ENCODE measurements at places on chromosomes 1 and 21.

DNA sequence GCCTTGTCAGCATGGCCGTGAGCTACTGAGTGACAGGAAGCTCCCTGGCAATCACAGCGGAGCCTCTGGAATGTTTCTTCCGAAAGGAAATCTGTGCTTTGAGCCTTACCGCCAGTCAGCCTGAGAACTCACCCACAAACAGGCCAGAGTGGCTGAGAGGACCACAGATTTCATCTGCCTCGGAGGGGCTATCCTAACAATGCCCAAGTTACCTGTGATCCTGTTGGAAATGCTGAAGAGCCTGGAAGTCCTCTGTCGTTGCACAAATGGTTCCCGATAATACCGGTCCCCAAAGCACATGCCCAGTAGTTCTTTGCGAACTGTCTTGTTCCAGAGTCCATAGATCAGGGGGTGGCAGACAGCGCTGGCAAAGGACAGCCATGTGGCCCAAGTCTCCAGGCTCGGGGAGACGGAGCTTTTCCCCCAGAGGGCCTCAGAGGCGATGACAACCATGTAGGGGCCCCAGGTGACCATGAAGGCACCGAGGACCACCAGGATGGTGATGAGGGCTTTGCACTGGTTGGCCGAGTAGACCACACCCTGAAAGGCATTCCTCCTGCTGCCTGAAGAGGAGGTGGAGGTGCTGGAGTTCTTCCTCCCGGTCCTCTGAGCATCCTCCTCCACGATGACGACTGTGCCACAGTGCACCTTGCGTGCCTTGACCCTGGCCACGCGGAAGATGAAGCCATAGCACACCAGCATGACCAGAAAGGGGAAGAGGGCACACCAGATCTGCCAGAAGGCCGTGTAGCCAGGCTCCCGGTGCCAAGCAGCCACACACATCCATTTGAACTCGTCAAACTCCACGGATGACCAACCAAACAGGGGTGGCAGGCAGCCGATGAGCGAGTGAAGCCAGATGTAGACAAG, 40.2 kb downstream of the GPR161 start:
- DNase-seq: no peak

DNA sequence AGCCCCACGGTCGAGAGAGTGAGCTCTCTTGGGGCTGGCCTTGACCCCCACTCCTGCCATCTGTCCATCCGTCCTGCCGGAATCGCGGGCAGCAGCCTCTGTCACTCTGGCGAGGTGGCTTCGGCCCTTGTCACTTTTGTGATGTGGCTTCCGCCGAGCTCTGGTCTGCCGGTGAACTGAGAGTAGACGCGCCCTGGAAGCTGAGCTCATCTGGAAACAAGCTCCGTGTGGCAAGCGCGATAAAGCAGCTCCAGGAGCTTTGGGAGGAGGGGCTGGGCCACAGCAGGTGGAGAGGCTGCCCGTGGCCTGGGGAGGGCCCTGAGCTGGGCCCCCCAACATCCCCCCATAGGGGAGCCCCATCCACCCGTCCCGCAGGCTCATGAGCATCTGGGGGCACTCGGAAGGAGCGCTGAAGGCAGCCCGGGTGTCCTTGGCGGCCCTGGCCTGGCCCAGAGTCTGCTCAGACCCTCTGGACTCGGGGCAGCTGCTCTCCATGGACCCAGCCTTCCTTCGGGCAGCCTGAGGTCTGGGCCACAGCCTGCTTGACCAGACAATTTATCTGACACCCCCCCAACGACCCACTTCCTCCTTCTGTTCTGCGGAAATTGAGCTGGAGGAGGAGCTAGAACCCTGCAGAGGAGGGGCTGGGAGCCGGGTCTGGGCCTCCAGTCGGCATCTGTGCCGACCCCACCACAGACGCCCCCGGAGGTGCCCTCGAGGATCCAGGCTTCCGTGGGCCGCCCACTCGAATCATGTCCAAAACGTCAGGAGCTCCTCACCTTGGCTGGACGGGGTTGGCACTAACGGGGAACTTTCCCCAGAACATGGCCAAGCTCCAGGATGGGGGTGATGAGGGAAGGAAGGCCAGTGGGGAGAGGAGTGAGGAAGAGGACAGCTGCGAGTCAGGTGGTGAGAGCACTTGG, 59.1 kb downstream of the SLC19A1 start:
- no peak for DNase-seq

DNA sequence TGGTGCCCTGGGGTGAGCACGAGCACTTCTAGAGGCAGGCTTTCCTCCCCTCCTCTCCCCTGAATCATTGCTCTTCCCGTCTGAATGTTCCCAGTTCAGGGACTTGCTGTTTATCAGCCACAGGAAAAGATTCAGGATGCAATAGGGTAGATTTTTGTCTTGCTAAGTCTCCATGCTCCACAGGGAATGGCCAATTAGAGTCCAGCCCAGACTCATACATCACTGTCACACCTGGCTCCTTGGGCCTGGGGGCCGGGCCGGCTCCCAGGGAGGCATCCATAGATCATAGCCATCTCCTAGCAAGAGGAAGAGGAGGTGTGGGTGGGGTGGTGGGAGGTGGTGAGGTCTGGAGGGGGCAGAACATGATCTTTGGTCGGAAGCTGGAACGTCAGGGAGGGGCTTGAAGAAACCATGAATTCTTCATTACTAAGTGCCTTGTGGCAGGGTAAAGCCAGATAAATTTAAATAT, 83.4 kb downstream of the LRRN2 start:
- no peak for DNase-seq

DNA sequence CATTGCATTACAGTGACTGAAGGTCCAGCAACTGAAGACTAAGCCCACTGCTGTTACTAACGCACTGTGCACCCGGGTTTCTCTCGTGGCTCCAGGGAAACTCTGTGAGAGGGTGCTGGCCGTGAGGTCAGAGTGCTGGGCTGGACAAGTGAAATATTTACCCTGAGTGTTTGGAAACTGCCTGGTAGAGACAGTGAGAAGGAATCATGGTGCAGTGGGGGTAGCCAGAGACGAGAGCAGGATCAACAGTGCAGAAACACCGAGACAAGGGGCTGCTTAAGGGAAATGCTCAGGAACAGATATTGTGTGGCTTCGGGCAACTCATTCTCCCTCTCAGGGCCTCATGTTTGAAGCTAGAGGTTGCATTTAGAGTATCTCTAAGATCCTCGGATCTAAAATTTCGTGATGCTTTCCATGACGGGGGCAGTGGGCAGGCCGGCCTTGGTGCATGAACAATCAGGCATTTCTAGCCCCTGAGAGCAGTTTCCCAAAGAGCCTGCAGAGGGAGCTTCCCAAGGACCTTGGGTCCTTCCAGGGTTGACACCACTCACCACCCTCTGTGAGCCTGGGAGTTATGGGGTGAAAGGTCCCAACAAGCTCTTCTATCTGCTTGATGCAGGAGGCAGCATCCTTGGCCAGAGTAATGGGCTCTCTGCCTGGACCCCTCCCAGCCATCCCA, 9.7 kb downstream of the CD2 start:
- no peak for DNase-seq

DNA sequence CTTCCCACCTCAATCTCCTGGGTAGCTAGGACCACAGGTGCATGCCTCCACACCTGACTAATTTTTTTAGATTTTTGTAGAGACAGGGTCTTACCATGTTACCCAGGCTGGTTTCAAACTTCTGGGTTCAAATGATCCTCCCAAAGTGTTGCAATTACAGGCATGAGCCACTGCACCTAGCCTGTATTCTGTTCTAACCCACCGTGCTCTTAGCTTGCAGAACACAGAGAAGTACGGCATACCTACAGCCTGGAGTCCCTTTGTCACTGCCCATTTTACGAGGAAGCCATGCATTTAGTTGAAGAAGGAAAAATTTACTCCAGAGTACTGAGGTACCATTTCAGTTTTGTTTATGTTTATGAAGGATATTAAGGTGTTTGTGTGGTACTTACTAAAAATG, 29.7 kb upstream of the NEXN start:
- DNase-seq: no peak

DNA sequence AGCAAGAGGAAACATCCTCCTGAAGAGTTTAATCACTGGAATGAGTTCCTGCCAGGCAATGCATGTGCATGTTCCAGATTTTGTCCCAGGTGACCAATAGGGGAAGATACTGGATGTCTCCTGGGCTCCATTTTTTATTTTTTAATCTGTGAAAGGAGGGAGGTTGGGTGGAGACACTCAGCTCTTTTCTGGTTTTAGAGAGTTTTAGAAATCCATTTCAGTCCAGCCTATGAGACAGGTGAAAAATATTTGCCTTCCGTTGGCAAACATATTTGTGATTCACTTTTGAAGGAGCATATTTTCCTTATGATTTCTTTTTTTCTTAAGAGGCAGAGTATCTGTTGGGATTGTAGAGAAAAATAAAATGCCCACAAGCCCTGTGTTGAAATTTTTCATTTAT, 70.7 kb downstream of the ABCA4 start:
- no peak for DNase-seq

- no peak for DNase-seq
Observed at GRCh38 chr1:167738158-167738557, 16.4 kb downstream of the MPZL1 start.

DNA sequence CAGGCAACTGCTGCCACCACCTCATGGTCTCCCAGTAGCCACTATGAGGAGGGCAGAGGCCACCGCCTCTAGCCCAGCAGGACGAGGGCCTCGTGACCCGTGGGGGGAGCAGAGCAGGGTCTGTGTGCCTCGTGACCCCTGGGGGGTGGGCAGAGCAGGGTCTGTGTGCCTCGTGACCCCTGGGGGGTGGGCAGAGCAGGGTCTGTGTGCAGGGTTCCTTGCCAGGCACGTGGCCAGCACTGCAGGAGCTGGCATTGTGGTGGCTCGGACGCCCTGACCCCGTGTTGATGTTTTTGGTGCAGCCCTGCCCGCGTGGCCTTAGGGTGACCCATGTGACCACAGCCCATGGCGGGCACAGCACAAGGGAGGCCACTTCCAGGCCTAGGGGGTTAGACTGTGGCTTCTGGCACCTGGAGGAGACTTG, 52.8 kb downstream of the SLX9 start:
- no peak for DNase-seq

- DNase-seq: no peak
Observed at GRCh38 chr1:236733653-236734052, 47.4 kb downstream of the ACTN2 start.

- DNase-seq: no peak
Observed at GRCh38 chr1:75394386-75395139, 216.4 kb downstream of the SLC44A5 start.

GRCh38 chr1:29129916-29130315, 6.2 kb upstream of the TMEM200B start:
- no peak for DNase-seq

DNA sequence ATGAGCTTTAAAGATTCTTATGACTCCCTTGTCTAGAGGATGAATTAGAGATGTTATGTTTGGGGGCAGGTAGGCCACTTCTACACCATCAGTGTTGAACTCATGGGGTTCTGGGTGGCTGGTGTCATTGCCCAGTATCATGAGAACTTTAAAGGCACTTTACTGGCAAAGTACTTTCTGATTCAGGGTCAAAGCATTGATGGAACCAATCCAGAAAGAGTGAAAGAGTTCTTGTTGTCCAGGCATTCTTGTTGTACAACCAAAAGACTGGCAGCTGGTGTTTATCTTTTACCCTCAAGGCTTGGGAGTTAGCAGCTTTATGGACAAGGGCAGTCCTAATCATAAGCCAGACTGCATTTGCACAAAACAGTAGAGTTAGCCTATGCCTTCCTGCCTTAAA, 673.0 kb downstream of the USP25 start:
- no peak for DNase-seq

DNA sequence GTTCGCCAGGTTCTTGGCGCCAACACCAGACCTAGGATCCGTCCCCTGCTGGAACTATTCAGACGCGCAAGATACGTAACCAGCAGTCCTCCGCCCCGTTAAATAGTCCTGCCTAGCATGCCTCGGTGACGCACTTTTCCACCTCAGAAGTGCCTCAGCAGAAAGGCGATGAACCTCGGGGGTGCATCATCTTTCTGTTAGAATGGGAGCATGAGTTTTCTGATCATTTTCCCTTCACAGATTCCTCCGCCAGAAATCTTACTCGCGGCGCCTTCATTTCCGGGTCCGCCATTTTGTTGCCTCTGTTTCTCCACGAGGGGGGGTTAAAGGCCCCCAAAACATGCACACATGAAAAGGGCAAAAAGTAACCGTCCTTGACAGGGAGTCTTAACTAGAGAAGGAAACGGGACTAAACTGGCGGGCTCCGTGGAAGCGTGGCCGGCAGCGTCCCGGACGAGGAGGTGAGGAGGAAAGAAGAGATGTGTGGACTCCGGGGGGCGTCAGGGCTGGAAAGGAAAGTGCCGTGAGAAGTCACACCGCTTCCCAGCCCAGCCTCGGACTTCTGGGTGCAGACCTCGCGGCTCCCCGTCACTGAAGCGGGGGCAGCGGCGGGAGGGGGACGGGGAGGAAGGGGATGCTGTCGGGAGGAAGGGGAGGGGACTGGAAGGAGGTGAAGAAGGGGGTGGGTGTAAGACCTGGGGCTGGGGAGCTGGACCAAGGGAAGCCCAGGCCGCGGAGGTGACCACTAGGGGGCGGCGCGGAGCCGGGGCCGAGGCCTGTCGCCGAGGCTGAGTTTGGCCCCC, at the start of gene GABPB2:
Gene GABPB2, plus strand, starts transcription at position 288 of the 803 bp plus-strand sequence. CDS start 17,429 bp downstream, outside the sequence.
- DNase-seq: peak; percentile 97

DNA sequence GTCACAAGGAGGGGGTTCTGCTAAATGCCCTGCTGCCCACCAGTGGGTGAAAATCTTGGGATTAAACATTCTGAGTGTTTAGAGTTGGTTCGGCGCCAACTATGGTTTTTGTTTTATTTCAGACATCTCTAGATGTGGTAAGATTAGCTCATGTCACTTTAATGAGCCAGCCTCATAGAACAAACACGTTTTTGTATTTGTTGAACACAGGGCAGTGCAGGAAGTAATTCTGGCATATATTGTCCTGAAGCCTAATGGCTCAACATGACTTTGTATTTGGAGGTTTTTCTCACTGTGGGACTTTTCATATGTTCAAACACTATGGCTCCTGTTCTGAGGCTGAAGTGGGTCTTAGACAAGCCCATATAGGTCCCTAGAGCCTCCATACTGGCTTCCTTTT, 107.8 kb downstream of the NGF start:
- no peak for DNase-seq

GRCh38 chr1:88188038-88188437, 496.0 kb upstream of the PKN2 start:
- DNase-seq: no peak

- DNase-seq: no peak
Observed at GRCh38 chr21:46633566-46633965, 1.9 kb upstream of the PRMT2 start.

GRCh38 chr1:219587801-219588561, 24.9 kb downstream of the ZC3H11B start:
- DNase-seq: peak; percentile 55

DNA sequence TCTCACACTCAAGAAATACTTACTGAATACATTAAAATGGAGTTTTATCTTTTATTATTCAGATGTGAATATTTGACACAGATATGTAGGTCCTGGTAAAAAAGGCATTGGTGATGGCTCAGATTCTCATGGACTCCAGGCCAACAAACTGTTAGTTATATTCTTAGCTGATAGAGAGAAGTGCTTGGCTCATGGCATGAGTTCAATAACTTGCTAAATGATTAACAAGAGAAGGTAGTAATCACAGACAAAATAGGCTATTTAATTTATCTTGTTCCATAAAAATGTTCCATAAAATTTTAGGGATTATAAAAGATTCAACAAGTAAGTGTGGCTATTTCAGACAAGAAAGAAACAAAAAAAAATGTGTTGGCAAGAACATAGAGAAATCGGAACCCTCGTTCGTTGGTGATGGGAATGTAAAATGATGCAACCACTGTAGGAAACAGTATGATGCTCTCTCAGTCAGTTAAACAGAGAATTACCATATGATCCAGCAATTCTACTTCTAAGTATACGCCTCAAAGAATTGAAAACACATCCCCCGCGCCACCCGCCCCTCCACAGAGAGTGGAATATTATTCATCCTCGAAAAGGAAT, 737.8 kb upstream of the ADAMTS5 start:
- DNase-seq: no peak
